ENCODE measurements at places on chromosomes 5 and 9.

DNA sequence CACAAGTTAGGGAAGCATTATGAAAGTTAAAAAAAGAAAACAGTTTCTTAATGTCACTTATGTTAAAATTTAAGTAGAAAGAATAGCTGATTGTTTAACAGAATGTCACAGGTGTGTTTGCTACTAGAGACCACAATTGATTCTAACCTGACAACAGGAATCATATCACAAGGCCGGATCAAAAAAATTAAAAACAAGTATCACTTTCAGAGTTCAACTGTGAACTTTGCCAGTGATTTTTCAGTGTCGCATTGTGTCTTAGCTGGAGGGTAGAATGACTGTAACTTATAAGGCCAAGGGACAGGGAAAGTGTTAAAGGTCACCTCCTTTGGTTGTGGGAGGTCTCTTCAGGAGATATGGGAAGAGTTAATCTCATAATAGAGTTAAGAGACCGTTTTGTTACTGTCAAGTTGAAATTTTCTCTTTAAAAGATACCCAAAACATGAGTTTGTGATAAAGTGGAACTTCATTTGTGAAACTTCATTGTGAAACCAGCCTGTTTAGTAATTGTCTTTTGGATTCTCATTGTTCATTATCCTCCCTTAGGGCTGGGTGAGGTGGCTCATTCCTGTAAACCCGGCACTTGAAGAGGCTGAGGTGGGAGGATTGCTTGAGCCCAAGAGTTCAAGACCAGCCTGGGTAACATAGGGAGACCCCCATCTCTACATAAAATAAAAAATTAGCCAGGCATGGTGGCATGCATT, 40.9 kb downstream of the CPEB4 start:
- peak; percentile 61 for DNase-seq

GRCh38 chr9:133429214-133429613, 7.0 kb downstream of the ADAMTS13 start:
- DNase-seq = no peak

DNA sequence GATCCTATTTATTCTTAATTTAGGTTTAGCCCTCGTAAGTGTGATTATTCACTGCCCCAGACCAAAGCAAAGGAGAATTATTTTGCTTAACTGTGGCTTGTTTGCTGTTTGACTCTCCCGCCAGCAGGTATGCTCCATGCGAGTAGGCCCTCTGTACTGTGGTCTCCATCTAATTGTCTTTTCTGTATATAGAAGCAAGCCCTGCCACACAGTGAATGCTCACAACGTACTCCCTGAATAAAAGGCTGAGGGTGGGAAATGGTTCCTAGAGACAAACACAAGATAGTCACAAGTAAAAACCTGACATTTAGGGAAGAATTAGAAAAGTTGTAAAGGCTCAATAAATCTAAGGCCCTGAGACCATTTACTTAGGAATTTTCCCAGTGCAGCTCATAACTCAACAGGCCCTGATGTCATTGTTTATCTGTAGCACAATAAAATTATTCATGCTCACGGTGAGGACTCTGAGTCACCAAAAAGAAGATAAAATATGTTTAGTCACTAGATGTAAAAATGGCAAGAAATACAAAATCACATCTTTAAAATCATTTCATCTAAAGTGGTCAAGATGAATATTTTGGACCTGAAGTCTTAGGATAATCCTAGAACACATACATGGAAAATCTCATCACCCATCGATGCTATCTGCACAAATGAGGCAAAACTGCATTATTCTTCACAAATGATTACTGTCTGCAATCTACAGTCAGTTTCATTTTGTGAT, 473.2 kb downstream of the ENC1 start:
- no peak for DNase-seq

DNA sequence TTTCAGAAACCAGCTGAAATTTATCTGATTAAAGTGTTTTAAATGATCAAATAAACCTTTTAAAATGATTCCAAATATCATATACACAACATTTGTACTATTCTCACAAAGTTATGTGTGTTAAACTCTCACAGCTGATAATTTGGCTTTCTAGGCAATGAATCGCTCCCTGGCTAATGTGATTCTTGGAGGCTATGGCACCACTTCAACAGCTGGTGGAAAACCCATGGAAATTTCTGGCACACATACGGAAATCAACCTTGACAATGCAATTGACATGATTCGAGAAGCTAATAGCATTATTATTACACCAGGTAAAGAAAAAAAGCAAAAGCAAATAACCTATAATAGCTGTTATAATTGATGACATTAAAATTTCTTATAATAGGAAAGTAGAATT, 72.4 kb downstream of the NNT start:
- no peak for DNase-seq

- DNase-seq = peak; percentile 44
Observed at GRCh38 chr9:129609486-129610212, 11.3 kb downstream of the C9orf50 start.

- no peak for DNase-seq
Observed at GRCh38 chr5:80041527-80041926, 6.4 kb downstream of the THBS4 start.
